ENCODE measurements at places on chromosomes 2 and 18.

DNA sequence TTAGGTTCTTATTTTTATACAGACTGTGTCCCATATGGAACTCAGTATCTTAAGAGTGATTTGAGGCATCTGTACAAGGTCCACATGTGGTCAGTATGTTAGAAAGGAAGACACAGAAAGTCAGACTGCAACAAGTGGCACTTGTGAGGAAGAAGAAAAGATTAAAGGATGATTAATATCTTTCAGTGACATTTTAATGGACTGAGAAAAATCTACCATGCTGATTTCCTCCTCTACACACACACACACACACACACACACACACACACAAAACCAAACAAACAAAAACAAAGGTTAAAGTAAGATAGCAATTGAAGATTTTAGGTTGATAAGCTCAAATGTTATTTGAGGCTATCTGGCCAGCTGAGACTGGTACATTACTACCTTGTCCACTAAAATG is 94.5 kb upstream of the CHRNA1 start:
- no peak for DNase-seq

DNA sequence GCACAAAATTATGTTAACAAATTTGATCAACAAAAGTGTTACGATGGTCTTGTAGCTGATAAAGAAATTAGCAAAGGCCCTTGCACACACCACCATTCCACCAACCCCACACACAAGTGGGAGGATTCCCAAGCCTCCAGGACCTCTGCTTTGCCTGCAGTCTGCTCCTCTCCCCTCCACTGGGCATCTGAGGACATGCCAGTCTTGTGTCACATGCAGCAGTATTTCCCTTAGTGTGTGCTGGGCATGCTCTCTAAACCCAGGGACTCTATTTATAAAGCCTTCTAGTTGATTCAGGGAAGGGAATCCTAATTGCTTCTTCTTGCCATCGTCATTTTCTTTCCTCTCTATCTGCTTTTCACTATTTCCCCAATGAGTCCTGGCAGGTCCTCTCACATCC is 53.3 kb downstream of the KCTD18 start:
- DNase-seq, result no peak

- DNase-seq, result no peak
Observed at GRCh38 chr2:65264821-65265670, 37.4 kb downstream of the ACTR2 start.

GRCh38 chr2:70673041-70673647 is 94.9 kb downstream of the ADD2 start:
- no peak for DNase-seq

DNA sequence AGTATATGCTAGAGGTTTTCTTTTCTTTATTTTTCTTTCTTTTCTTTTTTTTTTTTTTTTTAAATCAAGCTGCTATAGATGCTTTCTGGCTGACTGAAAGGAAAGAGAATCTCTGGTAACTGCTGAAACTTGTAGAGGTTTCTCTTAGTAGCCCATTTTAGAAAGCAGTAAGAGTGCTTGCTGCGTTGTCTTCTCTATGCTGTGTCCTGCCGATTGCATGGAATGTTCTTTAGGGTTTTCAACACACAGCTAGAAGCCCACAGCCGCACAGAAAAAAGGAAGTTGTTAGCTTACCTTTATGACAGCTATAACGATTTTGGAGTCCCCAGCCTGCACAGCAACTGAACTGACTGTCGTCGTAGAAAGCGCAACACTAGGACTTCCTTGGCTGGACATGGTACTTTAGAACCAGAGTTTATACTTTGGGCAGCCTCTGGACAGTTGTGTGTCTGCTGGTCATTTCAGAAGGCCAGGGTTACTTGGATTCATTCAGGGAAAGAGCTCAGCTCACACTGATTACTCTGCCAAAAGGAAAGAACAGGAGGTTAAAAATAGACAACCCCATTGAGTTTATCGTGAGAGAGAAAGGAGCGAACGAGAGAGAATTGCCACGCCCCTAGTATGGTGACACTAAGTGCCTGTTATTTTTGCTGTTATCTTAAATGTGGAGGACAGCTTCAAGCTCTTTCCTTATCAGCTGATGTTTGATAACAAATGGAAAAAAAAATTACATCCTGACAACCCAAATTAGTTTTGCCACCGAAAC is at the start of gene CCDC141:
Gene CCDC141 (minus strand): TSS at position 592 of the 766 bp plus-strand sequence. CDS start 196 bp downstream, at position 396.
- DNase-seq, result no peak

DNA sequence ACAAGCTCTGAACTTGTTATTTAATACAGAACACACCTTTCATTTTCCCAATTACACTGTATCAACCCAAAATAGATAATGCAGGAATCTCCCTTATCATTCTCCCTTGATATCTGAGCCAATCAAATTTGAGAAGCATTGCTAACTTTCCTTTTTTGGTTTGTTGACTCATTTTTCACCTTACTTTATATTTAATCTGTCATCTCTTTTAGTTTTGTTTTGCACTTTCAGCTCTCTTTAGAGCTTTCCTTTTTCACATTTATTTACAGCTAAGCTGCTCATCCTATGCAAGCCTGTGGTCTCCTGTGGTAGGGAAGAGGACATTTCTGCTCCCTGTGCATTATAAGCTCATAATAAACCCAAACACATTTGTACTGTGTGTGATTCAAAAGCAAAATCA is 50.1 kb downstream of the ITGAV start:
- no peak for DNase-seq

GRCh38 chr2:42086500-42086953 is 38.7 kb downstream of the PKDCC start:
- no peak for DNase-seq

GRCh38 chr2:112835536-112836162 is 930 bp downstream of the IL1B start:
- DNase-seq, result no peak

DNA sequence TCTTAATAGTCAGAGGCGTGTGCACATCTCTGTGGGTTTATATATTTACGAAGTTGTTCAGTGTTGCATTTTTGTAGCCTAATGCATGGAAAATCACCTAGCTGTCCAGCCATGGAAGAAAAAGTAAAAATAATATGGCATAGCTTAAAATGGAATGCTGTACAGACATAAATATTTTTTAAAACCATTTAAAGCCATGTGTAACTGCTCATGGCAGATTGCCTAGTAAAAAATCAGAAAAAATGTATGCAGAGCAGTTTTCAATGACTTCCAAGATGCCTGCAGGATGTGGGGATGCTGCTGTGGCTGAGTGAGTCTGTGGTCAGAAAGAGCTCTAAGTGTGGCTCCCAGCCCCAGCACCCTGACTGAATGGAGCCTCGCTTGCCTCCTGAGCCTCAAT is 64.8 kb upstream of the ALKAL2 start:
- DNase-seq, result no peak

DNA sequence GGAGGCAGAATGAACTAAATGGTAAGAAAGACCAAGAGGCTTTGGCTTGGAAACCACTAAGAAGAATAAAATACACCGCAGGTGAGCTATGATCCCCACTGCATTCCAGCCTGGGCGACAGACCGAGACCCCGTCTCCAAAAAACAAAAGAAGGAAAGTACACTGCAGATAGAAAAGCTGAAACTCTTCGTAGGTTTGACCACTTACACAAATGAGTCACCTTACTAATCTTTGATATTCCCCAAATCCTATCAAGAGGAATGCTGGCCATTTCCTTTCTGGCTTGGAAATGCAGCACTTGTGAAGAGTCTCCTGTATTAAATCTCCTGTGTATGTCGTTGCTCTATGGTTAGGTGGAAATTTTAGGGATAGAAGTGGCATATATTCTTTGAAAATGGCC is 108.8 kb downstream of the MTCL1 start:
- DNase-seq, result no peak

DNA sequence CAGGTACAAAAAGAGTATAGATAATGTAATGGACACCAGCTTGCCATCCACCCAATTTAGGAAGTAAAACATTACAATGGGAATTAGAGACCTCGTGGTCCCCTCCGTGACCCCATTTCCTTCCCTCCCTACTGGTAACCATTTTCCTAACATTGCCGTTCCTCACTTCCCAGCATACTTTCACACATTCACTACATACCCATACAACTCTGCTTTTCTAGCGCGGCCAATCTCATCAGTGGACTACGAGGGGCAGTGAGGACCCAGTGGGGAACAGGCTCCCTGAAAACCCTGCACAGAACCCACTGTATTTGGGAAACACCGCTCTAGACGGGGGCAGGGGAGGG is 1.1 kb downstream of the ENOSF1 start:
- DNase-seq, result no peak

GRCh38 chr2:38898256-38898655 is 8.6 kb downstream of the ARHGEF33 start:
- no peak for DNase-seq

GRCh38 chr2:171669121-171669520 is 18.1 kb upstream of the DYNC1I2 start:
- DNase-seq, result no peak

GRCh38 chr2:10916953-10917352 is 5.2 kb downstream of the KCNF1 start:
- no peak for DNase-seq

GRCh38 chr2:133654949-133655348 is 86.7 kb upstream of the NCKAP5 start:
- no peak for DNase-seq

GRCh38 chr2:171963198-171963597 is 36.6 kb upstream of the METAP1D start:
- DNase-seq, result no peak

DNA sequence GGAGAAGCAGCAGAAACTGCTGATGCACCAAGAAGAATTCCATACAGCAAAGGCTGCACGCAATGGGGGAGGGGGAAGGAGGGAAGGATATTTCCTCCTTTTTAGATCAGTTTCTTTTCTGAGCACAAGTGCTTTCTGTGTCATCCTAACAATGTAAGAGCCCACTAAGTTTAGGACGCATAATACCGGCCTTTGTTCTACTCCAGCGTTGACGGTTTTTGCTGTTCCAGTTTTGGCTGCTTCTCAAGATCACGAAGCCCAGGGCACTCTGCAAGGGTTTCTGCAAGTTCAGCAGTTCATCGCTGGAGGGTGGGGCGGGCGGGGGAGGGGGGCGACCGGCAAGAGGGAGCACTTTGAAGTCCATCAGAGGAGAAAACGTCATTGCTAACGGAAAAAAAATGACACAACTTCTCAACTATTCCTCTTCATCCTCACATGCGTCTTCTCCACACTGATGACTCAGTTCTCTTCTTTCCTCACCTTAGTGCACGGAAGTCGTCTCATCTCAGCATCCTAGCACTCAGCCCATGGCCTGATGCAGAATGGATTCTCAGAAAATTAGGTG is 8.7 kb downstream of the FAM178B start:
- peak; percentile 21 for DNase-seq

- DNase-seq, result no peak
Observed at GRCh38 chr2:140392824-140393223, 1612.6 kb upstream of the NXPH2 start.

DNA sequence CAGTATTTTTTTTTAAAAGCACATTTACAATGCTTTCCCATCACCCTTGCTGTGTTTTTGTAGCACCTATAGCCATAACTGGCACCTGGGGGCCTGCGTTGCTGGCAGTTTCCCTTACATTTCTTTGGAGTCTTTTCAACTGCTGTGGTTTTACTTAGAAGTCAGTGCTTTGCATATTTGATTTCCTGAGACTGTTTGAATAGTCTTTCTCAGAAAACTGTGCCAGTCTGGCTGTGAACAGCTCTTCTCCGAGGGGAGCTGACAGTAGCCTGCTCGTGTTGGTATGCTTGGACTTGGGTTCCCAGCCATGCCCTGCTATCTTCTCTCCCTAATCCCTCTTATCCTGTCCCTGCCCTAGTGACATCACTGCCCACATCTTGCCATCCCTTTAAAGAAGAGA is 81.5 kb downstream of the DPP4 start:
- peak; percentile 55 for DNase-seq

GRCh38 chr18:46565256-46565655 is 91.8 kb downstream of the LOXHD1 start:
- DNase-seq, result no peak

- DNase-seq, result no peak
Observed at GRCh38 chr2:492178-492577, 185.0 kb downstream of the TMEM18 start.

- peak; percentile 33 for DNase-seq
Observed at GRCh38 chr2:27123302-27124150, at the start of gene ABHD1. Gene ABHD1 (plus strand): TSS chr2:27123815. CDS start chr2:27123949, 134 bp downstream.

GRCh38 chr2:38315707-38316333 is 61.3 kb downstream of the ATL2 start:
- DNase-seq, result no peak

DNA sequence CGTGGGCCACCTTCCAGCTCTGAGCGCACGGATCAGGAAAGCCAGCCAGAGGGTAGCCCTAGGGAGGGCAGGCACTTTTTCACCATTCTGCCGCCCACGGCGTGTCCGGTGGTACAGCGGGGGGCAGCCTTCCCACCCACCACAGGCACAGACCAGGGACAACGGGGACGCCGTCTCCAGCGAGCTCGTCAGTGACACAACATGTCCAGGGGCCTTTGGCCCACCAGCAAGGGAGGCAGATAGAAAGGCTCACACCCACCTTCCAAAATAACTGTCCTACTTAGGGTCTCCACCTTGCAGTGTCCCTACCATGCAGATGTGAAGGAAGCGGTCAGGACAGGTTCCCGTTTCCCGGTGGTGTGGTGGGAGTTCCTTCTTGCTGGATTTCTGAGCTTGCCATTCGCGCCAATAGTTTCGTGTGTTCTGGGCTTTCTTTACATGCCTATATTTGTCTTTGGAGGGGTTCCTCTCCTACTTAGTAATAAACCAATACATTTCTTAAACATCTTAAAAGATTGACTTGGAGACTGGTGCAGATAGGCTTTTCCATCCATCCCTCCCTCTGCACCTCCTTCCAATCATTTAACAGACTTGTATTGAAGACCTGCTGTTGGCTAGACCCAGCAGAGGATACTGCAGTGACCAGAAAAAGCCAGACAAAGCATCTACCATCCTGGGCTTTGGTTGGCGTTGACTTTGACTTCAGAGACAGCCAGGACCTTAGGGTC is 872 bp downstream of the ASB1 start:
- no peak for DNase-seq

GRCh38 chr2:158464426-158465281 is 7.9 kb downstream of the PKP4 start:
- DNase-seq, result no peak

GRCh38 chr2:62423883-62424458 is 82.0 kb downstream of the TMEM17 start:
- no peak for DNase-seq

Data from activated CD4-positive, alpha-beta T cell treated with anti-CD3 and anti-CD28 coated beads, Interleukin-2, amount 50 U/mL, for 4 hours (primary cell).